Hematopoietic multipotent progenitor cell (in vitro differentiated cells): ENCODE measurements at places on chromosomes 1 and 21.
A peak's percentile ranks its signal among the peaks of the same experiment; 100 is the strongest.

DNA sequence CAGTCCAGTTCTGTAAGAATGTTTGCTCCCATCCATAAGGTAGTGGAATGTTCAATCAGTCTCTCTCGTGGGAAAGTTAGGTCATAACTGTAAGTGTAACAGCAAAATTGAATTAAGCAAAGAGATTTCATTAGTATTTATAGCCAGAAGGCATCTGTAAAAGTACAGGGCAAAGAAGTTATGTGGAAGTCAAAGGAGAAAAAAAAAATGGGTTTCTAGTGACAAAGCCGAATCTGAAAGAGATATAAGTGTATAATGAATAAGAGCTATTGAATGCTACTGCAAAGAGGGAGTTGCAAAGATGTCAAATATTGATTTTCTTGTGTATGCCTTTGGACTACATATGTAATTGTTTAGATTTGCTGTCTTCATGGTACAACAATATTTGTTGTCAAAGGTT, 47.4 kb upstream of the FOXD3 start:
- no peak for DNase-seq

DNA sequence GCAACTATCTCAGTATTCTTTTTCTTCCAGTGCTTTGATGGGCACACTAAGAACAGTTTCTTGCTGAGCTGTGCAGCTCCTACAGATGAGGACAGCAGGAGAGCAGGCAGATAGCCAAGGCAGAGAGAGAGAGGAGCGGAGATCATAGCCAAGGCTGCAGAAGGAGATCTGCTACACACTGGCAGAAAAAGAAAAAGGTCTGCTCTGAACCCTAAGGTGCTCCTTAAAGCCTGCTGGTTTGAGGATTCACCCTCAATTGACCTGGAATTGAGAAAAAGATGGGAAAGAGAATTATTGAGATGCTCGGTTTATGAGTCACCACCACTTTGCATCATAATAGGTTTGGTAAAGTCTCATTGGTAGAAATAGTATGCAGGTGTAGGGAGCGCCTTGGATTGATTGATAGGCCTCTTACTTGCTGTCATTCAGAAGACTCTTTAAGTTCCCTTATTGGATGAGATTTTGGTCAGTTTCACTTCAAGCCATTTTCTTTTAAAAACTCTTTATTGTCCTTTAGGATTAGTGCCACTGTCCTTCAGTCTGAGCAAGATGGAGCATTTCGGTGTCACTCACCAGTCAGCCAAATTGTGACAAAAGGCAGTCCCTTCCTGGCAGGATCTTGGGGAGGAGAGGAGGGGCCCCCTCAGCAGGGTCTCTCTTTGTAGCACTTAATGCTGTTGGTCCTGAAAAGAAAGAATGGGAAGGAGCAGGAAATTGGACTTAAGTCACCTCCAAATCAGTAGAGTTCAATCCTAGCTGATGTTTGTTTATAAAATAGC, 685.0 kb downstream of the ADGRL2 start:
- DNase-seq, result no peak

DNA sequence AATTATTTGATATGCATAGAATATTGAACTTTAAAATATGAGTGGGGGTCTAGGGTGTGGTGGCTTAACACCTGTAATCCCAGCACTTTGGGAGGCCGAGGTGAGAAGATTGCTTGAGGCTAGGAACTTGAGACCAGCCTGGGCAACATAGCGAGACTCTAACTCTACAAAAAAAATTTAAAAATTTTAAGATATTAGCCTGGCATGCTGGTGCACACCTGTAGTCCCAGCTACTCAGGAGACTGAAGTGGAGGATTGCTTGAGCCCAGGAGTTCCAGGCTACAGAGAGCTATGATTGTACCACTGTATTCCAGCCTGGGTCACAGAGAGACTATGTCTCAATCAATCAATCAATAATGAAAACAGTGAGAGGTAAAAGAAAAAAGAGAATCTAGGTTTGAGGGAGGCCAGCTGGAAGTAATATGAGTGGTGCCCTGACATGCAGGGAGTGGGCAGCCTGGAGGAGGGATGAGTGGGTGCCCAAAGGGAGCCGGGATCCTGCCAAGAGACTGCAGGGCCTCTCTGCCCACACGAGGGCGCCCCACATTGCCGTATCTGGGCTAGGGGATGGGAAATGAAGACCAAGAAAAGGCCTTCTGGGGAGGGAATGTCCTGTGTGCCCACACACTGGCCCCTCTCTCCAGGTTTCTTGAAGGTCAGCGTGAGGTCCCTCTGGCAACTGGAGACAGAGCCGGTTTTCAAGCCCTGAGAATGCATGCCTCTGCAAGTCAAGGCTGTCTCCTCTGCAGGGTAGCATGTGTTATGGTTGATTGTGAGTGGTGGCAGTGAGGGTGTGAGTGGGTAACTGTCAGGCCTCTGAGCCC, 93.9 kb upstream of the PPM1J start:
- no peak for DNase-seq

DNA sequence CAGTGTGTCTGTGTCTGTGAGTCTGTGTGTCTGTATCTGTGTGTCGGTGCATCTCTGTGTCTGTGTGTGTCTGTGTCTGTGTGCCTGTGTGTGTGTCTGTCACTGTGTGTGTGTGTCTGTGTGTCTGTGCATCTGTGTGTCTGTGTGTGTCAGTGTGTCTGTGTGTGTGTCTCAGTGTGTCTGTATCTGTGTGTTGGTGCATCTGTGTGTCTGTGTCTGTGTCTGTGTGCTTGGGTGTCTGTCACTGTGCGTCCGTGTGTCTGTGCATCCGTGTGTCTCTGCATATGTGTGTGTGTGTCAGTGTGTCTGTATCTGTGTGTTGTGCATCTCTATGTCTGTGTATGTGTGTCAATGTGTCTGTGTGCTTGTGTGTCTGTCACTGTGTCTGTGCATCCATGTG, 44.7 kb upstream of the POFUT2 start:
- DNase-seq, result no peak

GRCh38 chr1:11673089-11673769, 7.7 kb downstream of the MAD2L2 start:
- no peak for DNase-seq

DNA sequence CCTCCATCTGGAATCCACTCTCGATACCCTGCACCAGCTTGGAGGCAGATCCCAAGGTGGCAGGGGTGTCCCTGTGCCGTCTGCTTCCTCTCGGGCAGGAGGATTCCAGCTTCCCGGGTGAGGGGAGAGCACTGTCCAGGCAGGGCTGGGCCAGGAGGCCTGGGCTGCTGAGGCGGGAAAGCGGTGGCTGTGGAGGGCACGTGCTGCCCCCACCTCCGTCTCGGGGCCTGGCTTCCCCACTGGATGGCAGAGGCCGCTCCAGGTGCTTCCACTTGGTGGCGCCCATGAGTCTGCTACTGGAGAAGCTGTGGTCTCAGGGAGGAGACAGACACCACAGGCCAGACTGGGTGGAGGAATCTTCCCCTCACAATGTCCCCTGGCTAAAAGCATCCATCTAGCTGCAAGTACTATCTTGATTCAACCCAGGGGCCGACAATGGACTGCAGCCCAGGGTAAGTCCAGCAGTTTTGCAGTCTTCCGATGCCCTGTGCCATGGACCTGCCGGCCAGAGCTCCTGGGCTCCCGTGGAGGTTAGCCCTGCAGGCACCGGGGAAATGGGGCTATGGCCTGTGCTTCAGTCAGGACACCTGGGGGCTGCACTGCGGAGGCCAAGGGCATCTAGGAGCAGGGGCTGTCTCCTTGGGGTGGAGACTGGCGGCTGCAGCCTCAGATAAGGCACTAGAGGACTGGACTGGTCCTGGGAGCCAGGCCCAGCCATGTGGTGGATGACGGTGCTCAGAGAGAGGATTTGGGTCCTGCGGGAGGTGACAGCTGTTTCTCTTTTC, 41.3 kb upstream of the EIF4G3 start:
- peak; percentile 37 for DNase-seq

DNA sequence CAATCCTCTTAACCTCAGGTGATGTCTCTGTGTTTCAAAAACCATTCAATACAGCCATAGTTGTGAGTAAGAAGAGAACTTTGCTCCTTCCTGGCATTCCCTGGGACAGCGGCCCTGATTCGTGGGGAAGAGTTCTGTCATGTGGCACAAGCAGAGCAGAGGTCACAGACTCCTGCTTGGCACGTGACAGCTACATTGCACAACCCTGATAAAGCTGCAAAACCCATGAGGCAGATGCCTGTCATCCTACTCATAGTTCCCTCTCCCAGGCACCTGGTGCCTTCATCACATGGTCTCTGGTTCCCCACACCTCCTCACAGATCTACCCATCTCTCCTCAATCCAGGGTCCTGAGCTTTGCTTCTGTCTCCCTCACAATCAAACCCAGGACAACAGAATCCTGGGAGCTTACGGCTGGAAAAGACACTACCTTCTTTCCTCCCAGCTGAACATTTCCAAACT, 70.8 kb downstream of the PLPP3 start:
- no peak for DNase-seq

DNA sequence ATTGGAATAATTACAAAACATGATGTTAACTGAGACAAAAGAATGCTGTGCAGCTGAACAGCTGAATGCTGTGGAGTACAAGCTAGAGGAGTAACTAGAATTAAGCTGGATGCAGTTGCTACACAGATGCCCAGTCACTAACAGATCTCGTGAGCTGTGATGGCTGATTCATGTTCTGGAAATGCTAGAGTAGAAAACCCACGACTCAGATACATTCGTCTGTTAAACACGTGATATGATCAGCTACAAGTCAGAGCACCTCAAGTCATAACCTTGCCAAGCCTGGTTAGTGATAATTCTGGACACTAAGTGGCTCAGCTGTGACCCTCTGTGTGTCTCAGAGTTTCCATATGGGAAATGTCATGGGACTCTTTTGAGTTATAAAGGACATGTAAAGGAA, 89.7 kb upstream of the ESRRG start:
- no peak for DNase-seq

GRCh38 chr1:43668956-43669355, 19.0 kb downstream of the KDM4A start:
- no peak for DNase-seq

DNA sequence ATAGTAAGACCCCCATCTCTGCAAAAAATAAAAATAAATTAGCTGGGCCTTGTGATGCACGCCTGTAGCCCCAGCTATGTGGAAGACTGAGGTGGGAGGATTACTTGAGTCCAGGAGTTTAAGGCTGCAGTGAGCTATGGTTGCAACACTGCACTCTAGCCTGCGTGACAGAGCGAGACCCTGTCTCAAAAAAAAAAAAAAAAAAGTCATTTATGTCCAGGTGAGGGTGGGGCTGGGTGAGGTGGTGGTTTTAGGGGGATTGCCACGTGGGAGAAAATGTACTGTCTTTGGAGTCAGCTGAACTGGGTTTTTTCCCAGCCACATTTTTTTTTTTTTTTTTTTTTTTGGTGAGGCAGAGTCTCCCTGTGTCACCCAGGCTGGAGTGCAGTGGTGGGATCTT, 6.7 kb downstream of the PIK3CD start:
- no peak for DNase-seq

- no peak for DNase-seq
These were observed 1008.6 kb upstream of the ADAMTS5 start for GRCh38 chr21:27975514-27975913.

- DNase-seq, result no peak
These were observed 89.8 kb downstream of the DHRS3 start for GRCh38 chr1:12528021-12528852.

DNA sequence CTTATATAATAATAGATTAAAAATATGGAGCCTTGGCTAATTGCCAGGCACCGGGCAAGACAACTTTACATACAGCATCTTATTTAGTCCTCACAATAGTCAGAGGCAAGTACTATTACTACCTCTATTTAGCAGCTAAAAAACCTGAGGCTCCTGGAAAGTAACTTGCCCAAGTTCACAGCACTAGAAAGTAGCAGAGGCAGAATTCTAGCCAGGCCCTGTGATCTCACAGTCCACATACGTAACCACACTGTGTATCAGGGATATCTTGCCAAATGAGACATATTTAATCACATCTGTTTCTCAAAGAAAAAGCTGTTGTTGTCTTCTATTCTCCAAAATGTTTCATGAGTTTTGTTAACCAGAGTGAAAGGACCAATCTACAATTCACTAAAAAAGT, 378.5 kb downstream of the PLPP3 start:
- DNase-seq, result no peak

DNA sequence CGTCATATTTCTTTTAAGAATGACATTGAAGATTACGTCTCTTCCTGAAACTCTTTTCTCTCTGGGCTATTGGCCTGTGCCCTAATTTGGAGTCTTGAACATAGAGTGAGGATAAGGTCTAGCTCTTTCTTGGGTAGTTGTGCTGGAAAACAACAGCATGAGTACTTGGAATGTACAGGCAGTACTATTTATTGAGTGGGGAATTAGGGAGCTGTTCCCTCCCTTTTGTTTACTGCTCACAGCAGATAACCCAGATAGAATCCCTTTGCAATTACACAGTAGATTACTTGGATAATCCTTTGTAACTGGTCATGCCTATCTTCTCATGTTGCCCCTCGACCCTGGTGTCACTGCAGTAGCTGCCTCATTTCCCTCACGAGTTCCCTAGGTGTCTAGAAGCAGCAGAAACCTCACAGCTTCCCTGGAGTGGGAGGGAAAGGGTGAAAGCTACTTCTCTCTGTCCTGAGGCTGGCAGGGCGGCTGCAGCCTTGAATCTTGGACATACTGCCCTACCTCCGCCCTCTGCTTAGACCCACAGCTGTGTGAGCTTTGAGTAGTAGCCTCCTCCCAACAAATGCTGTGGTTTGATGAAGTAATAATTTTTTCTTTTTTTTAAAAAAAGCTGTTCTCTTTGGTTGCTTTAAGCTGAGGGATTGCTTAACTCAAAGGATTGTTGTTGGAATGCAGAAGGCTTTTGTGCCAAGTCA, 70.6 kb downstream of the FGGY start:
- no peak for DNase-seq

GRCh38 chr1:50488356-50488755, 65.1 kb upstream of the DMRTA2 start:
- no peak for DNase-seq

GRCh38 chr1:175555266-175555665, 188.1 kb downstream of the TNR start:
- DNase-seq, result peak; percentile 11

DNA sequence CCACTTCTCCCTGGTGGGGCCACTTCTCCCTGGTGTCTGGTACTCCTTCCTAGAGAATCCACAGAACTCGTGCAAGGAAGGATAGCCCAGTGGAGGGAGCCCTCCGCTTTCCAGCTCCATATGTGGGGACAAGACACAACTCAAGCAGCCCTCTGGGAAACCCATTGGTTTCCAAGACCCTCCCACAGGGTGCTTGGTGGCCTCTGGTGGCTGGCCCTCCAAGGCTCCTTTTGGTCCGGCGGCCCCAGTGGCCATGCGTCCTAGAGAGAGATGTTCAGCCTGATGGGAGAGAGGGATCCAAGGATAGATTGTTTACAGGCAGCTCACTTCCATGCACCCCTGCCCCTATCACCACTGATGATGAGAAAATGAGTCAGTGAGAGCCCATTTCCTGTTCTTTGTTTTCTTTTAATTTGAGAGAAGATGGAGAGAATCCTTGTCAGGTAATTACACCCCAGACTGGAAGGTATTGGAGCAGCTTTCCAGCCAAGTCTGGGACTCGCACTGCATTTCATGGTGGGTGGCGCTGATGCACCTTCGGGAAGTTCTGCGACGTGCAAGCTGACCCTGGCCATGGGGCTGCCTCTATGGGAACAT, 486.2 kb upstream of the VAMP3 start:
- no peak for DNase-seq

- DNase-seq, result no peak
These were observed 44.6 kb downstream of the WASF2 start for GRCh38 chr1:27445177-27445936.
